Renal pelvis (tissue), 12 donors: ENCODE measurements at places on chromosomes 1 and 21. TPM values are rescaled to one million over a fixed set of nuclear protein-coding genes. Genes with fewer than 3 reads are reported as not detected.

The CYP4Z1 gene
- polyA plus RNA-seq = 0.43 TPM

The TAS1R1 gene
- 0.09 TPM for polyA plus RNA-seq

The HAO2 gene
- 107 TPM for polyA plus RNA-seq

- DNase-seq = no peak
Observed at GRCh38 chr1:38198621-38199020, 152.0 kb upstream of the POU3F1 start.

GRCh38 chr1:85444381-85444780 is 20.6 kb downstream of the DDAH1 start:
- no peak for DNase-seq

DNA sequence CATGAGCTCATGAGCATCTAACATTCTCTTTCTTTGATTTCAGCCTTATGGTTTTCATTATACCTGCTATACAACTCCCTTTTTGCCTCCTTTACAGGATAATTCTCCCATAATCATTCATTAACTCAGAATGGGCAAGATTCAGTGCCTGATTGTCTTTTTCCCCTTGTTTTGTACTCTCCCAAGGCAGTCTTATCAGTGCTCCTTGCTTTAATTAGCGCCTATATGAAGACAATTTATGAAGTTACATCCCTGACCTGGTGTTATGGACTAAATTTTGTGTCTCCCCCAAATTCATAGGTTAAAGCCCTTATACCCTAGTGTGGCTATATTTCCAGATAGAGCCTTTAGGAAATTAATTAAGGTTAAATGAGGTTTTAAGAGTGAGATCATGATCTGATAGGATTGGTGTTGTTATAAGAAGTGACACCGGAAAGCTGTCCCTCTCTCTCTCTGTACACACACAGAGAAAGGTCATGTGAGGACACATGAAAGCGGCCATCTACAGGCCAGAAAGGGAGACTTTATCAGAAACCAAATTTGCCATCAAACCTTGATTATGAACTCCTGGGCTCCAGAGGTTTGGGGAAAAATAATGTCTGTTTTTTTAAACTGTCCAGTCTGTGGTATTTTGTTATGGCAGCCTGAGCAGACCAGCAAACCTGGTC is 185.8 kb upstream of the CHODL start:
- no peak for DNase-seq

DNA sequence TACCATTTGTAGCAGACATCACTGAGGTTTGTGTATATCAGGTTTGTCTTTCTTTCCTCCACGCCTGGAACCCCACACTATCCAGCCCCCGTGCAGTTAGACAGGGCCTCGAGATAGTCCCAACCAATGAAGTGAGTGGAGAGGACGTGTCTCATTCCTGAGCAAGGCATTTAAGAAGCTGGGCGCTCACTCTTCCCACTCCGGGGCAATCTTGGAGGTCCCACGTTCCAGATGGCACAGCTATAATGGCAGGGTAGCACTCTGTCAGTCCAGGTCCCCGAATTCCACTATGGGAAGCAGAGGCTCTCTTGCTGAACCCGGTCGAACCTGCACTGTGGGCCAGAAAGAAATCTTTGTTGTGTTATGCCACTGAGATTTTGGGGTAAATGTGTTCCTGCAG is 57.3 kb upstream of the CSF3R start:
- no peak for DNase-seq
